Coronary artery (tissue), 2 donors: ENCODE measurements at places on chromosomes 7 and 10.

GRCh38 chr7:140059273-140060242, 3.2 kb downstream of the PARP12 start:
- DNase-seq, result peak; percentile 77

DNA sequence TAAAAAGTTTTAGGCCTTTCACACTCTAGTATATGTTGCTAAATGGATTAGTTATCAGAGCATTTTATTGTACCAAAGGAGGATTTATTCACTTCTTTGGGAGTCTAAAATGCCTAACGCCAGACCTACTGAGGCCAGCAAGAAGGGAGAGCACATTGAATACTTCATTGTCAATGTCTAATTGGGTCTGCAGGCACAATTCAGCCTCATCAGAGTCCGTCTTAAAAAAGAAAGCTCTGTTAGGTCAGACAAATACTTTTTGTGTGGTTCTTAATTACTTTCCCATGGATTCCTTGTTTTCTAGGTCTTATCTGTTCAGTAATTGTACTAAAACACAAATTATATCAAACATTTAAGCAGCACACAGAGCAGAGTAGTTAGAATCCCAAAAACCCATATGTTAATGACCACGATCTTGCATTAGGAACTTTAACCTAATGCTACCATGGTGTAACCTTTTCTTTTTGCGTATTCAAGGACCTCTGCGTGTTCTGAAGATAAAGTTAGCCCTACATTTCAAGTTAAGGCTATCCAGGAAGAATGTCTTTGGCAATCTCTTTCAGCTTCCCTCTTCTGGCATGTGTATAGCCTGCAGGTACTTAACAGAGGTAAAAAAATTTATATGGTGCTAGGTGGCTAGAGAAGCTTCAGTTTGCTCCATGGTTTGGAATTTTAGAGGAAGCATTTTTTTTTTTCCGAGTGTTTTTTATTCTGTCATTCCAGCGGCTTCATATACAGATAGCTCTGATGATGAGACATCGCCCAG, 45.7 kb upstream of the STRIP2 start:
- DNase-seq, result no peak

DNA sequence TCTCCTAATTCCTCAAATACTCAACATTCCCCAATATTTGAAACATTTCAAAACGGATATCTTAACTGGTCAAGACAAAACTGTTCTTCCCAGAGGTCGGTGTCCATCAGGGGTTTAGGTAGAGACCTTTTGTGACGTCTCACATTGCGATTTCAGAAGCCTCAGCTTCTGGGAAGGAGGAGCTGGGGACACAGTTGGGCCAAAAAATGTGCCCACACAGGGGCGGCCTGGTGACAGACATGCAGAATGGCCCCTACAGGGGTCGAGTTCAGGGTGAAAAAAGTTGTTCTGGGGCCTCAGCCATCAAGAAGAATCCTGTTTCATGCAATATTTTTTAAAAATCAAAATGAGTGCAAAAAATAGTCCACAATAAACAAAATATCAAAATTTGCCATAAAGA, 108.7 kb upstream of the PFKP start:
- no peak for DNase-seq

DNA sequence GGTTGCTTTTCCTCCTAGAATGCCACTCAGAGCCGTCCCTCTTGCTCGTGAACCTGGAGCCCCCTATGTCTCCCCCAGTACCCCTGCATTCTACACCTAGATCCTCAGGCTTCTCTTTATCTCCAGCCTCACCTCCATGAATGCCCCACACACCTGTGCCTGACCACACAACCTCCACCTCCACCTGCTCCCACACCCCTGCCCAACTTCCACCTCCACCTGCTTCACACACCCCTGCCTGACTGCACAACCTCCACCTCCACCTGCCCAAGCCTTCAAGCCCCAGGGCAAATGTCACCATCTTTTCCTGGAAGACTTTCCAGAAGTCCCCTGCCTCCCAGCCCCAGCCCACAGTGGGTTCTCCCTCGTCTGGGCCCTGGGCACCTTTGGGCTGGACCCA, 6.9 kb upstream of the LFNG start:
- DNase-seq, result no peak

- DNase-seq, result no peak
Observed at GRCh38 chr7:13257661-13258060, 570.2 kb downstream of the ARL4A start.

- no peak for DNase-seq
Observed at GRCh38 chr7:116772423-116772863, 89.9 kb upstream of the CAPZA2 start.

DNA sequence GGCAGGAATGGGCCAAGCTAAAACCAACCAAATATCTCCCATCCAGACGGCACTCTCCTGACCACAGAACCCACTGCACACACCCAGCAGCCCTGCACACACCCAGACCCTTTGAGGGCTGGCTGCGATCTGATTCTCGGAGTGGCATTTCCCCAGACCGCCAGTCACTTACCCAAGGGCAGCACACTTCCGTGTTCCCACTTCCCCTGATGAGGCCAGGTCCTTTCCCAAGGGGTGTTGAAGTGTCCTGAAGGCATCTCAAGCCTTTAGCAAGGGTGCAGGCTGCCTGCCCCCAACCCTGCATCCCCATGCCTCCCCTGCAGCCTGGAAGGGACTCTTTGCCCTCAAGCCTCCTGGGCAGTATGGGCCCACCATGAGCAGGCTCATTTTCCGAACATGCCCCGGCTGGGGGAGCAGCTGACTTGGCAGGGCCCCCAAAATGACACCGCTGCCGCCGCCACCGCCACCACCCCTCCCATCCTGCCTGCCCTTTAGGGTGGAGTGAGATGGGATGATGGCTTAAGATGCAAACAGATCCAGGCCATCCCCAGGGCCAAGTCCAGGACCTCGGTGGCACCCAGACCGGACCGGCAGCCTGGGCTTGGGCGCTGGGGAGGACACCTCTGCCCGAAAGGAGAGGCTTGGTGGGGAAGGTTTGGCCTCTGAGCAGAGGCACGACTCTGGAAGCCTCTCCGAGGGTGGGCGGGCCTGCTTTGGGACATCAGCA, 159.8 kb downstream of the NRF1 start:
- no peak for DNase-seq

DNA sequence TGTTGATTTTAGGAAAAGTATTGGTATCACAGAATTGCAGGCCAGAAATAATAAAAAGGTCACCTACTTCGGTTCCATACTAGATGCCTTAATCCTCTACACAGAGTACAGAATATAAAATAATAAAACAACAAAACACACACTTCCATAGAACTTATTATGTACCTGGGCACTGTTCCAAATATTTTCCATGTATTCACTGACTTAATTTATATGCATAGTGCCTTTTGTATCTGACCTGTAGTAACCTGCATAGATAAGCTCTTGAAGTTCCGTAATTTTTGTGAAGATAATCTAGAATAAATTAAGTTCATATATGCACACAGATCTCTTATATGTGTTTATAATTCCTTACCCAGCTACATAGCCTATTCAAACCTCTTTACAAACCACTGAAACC, 78.3 kb downstream of the RAPGEF5 start:
- DNase-seq, result no peak
